ENCODE measurements at places on chromosomes 5 and 9.

GRCh38 chr9:2957656-2958200, 113.8 kb upstream of the PUM3 start:
- DNase-seq = no peak

GRCh38 chr5:14707811-14708390, 43.4 kb downstream of the OTULIN start:
- no peak for DNase-seq

DNA sequence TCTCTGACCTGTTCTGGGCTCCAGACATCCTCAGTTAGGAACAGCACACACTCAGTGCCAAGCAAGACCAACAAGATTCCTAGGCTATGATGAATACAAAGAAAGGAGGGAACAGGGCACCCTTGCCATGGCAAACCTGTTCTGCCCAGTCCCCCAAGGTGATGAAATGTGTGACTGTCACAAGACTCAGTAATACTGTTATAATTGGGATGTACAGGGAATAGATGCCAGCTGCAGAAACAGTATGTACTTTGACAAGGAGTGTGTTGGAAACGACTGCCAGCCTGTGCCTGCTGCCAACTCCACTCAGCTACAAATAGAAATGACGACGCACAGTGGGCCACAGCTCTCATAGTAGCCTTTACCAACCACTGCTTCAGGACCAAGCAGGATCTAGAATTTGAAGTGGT, 453.0 kb downstream of the EFNA5 start:
- DNase-seq = peak; percentile 94

DNA sequence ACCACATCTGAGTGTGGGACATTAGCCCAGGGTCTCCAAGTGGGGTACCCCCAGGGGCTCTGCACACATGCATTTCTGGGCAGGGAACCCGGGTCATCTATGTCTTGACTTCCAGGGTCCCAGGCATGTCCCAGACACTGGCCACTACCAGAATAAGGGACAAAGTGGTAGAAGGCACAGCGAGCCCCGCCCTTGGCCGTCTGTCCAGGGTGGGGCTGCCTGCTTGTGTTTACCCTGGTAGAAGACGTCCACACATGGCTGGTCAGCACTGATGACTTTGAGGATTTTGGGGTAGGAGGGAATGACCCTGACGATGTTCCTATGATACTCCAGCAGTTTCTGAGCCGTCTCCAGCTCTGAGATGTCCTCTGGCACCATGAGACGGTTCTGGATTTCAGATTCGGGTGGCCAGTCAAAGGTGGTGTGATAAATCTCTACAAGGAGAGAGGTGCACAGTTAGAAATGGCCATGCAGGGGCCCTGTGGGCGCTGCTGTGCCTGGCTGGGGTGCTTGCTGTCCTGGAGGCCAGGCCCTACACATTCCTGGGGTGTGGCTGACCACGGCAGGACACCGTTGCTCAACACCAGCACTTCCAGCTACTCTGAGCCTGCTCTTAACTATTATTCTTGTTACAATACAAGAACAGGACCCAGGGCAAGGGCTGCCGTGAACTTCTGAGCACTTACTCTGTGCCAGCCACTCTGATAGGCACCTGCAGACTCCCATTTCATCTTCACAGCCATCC, 51.3 kb downstream of the AK8 start:
- no peak for DNase-seq

- no peak for DNase-seq
These were observed 223.6 kb downstream of the MLLT3 start for GRCh38 chr9:20398536-20399338.

GRCh38 chr5:132444841-132445639, 45.5 kb downstream of the IRF1 start:
- DNase-seq = peak; percentile 57

DNA sequence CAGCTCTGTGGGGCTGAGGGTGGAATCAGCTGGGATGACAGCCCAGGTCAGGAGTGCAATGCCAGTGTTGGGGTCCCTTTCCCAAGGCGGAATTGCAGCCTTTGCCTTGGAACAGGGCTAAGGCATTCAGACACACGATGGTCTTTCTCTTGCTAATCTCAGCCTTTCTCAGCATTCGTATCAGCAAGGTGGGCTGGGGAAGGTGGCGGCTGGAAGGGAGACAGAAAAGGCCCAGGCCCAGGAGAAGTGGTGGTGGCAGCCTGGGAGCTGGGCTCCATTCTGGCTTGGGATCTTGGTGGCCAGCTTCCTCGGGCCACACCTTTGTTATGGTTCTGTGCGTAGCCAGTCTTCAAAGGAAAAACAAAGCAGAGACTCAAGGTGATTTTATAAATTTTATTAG, 1.1 kb upstream of the ARHGEF28 start:
- DNase-seq = no peak

GRCh38 chr5:72082048-72082447, 25.2 kb upstream of the MAP1B start:
- no peak for DNase-seq

DNA sequence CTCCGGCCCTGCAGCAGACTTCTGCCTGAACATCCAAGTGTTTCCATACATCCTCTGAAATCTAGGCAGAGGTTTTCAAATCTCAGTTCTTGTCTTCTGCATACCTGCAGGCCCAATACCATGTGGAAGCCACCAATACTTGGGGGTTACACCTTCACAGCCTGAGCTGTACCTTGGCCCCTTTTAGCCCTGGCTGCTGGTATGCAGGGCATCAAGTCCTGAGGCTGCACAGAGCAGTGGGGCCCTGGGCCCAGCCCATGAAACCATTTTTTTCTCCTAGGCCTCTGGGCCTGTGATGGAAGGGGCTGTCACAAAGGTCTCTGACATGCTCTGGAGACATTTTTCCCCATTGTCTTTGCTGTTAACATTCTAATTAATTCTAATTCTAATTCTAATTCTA, 680.6 kb downstream of the ELAVL2 start:
- DNase-seq = no peak

GRCh38 chr9:127980060-127980705, 606 bp downstream of the EEIG1 start:
- no peak for DNase-seq

DNA sequence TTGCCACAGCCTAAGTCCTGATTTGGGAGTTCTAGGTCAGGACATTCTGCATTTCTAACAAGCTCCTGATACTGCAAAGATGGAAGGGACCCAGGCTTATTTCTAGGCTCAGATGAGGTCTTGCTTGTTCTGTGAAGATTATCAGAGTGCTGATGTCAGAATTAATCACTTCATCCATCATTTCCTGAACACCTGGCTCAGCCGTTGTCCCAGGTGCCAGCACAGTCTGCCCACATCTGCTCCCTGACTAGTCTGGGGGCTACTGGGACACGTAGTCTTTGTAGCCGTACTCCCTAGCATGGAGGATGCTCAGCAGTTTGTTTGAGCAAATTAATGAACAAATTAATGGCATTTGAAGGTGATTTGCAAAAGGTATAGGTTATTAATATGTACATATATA, 17.9 kb upstream of the SPINK4 start:
- peak; percentile 94 for DNase-seq

DNA sequence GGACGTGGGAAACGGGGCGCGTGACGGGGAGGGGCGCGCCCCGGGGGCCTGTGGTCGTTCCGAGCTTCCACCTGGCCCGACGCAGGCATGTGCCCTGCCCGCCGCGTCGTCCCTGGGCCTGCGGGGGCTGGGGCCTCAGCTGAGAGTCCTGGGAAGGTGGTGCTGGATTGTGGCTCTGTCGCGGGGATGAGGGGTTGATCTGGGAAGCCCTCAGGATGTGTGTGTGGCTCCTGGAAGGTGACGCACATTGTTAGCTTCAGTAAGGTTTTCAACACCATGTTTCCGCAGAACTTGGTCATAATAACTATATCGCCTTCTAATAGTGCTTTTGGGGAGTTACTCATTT, 589.1 kb downstream of the MTRR start:
- DNase-seq = peak; percentile 44

GRCh38 chr9:87664153-87665060, 61.5 kb upstream of the CTSL start:
- no peak for DNase-seq

DNA sequence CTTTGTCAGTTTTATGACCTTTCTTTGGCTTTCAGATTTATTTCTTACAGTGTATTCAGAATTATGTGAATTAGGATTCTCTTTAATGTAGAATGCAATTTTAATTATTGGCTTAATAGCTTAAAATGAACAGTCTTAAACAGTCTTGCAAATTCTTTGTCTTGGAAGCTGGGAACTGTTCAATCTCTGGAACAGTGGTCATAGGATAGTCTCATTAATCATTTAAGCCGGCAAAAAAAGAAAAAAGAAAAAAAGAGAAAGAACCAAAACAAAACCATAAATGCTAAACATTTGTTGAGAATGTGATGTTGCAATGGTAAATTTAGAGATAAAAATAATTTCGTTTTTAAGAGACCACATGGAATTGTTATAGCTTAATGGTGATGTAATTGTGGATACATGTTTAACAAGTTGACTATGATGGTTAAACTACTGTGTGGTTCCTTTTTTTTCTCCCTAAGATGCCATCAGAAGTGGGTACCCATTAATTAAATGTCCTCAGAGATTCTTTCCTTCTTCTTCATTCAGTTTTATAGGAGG, 61.6 kb downstream of the NNT start:
- DNase-seq = no peak

DNA sequence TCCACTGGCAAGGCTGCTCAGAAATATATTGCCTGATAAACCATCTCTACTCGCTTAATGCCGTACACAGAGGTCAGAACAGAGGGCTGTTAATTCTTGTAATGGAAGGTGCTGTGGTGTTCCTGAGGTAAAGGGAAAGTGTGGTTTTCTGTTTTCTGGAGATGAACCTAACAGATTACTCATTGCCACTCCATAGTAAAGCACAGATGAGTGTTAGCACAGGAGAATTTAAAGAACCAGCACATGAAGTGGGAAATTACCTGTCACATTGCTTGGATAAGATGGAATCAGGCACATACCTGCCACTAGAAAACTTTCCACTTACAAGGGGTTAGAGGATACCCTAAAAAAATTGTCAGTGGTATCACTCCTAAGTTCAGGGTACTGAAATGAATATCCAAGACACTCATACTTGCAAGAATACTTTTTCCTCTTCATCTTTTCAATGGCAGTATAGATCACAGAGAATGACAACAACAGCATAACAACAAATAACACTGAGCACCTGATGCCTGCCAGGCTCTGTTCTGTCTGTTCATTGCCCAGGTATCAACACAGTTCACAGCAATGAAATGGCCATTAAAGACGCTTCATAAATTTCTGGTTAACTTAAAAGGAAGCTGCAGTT, 152.9 kb upstream of the GNA14 start:
- no peak for DNase-seq

DNA sequence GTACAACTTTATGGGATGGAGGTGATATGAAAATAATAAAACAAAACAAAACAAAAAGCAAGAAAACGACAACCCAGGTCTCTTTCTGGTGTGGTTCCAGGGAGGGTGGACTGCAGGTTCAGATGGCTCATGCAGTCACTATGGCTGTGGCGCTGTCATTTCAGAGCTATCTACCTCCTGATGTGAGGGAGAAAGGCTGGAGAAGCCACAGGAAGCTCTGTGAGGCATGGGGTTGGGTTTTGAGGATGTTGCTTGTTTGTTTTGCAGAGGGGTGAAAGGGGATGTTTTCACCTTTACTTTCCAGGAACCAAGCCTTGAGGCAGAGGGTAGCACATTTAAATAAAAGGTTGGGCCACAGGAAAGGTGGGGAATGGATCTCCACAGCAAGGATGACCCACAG, 18.7 kb downstream of the NIPAL4 start:
- DNase-seq = no peak

DNA sequence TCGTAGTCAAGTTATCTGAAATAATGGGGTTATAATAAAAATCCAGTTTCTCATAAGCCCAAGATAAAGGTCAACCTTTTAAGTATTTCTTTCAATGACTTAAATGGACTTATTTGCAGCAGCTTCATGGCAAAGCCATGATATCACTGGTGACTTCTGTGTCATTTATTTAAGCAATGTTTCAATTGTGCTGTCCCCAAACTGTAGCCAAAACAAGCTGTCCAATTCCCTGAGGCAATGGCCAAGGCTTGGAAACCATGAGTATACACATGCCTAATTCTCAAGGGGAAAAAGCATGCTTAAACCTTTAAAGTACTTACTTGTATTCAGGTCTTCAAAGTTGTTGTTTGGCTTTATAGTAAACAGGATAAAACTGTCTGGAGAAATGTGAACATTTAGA, 376.4 kb upstream of the TNC start:
- no peak for DNase-seq

DNA sequence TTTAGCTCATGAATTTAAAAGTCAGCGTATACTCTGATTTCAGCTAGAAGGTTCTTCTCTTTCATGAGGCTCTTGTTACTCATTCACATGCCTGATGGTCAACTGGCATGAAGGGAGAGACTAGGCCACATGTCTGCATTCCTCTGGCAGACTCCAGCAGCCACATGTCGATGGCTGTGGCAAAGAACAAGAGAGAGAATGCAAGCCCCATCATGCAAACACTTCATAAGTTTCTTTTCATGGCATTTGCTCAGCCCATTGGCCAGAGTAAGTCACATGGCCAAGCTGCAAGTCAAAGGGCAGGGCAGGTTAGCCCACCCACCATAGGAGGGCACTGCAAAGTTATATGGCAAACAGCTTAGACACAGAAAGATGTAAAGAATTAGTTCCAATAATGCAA, 5.4 kb downstream of the KCNV2 start:
- peak; percentile 93 for DNase-seq

DNA sequence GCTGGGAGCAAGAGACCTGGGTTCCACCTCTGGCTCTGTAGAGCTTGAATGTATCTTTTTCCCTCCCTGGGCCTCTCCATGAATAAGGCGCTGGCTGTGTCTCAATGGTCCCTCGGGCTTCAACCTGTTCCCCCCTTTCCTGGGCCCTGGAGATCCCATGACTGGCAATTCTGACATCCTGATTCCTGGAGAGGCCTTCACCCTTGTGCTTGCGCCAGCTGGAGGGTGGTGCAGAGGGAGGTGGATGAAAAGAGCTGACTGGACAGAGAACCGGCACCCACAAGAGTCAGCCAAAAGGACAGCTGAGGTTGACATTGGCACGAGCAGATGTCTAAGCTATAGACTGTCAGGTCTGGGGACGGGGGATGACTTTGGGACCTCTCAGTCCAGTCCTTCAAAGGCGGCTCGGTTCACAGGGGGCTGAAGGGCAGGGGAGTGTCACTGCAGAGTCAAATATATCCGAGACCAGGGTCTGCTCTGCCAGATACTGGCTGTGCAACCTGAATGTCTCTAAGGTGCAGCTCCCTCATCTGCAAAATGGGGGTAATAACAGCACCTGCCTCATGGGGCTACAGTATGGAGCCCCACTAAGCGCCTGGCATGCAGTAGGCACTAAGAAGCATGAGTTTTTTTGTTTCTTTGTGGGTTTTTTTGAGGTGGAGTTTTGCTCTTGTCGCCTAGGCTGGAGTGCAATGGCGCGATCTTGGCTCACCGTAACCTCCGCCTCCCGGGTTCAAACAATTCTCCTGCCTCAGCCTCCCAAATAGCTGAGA, 13.8 kb downstream of the DNM1 start:
- no peak for DNase-seq

- DNase-seq = no peak
These were observed 219.5 kb upstream of the IZUMO3 start for GRCh38 chr9:24765025-24765756.

DNA sequence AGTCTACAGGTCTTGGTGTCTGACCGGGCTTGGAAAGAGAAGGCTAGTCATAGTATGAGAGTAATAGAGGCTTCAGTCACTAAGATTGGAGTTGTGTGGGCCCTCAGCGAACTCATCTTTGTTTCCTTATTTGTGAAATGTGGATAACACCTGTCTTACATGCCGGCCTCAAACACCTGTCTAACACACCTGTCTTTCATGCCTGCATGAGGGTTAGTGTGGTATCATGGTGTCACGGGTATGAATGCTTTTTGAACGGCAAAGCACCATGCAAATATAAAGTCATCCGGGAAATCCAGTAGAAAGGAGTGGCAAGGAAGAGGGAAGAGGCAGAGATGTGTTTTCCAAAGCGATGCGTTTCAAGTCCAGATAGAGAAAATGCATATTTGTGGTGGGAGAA, 25.5 kb downstream of the GRAMD2B start:
- DNase-seq = no peak

Data from bronchial epithelial cell (primary cell).